ENCODE measurements at places on chromosomes 7 and 10.

- DNase-seq: no peak
These were observed 10.1 kb downstream of the PAPOLB start for GRCh38 chr7:4851459-4852422.

- DNase-seq: no peak
These were observed 38.8 kb upstream of the INPP5A start for GRCh38 chr10:132498562-132499366.

DNA sequence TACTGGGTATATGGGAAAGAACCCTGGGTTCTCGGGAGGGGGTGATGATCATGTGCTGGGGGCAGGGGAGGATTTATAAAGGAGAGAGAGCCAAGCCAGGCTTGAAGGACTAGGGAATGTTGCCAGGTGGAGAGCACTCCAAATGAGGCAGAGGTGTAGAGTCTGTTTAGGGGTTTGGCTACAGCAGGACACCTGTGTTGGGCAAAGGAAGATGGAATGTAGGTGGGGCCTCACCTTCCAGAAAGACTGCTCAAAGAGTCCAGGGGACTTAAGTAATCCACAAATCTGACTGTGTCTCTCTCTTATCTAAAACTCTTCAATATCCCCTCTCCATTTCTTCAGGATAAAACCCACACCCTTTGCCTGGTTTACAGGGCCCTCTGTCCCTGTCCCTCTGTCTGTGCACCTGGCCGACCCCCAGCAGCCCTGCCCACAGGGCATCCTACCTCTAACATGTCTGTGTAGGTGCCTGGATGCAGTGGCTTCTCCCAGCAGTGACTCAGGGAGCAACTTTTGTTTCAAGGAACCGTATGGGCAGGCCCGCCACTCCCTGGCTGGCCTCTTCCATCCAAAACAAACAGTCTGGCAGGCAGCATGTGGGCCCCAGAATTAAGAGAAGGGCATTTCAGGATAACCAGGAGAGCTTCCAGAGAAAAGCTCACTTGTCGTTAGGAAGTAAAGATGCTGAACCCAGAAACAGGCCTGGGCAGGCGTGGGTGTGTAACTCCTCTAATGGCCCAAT lies 10.6 kb upstream of the PLEKHA1 start:
- DNase-seq: no peak

- peak; percentile 98 for DNase-seq
These were observed 27.4 kb upstream of the GDI2 start for GRCh38 chr10:5840314-5841307.

DNA sequence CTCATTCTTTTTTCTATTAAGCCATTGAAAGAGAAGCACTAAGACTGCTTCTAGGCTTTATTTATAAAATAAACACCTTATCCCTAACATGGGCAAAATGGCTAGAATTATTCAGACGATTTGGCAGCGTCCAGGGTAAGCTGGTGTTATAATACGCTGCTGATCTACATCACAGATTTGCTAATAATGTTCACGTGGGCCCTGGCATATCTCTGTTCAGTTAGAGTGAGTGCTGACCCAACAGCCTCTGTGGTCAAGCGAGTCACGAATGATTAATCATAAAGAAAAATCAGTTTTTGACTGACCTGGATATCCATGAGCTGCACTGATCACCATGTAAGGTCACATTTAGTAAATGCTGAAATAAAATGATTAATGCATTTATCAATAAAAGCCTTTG lies 28.4 kb upstream of the CBLL1 start:
- DNase-seq: no peak

- DNase-seq: no peak
These were observed 1118.6 kb downstream of the SORCS3 start for GRCh38 chr10:105759669-105760068.

Measured in OCI-LY7 (cell line).